ENCODE measurements at places on chromosomes 16 and 17.

DNA sequence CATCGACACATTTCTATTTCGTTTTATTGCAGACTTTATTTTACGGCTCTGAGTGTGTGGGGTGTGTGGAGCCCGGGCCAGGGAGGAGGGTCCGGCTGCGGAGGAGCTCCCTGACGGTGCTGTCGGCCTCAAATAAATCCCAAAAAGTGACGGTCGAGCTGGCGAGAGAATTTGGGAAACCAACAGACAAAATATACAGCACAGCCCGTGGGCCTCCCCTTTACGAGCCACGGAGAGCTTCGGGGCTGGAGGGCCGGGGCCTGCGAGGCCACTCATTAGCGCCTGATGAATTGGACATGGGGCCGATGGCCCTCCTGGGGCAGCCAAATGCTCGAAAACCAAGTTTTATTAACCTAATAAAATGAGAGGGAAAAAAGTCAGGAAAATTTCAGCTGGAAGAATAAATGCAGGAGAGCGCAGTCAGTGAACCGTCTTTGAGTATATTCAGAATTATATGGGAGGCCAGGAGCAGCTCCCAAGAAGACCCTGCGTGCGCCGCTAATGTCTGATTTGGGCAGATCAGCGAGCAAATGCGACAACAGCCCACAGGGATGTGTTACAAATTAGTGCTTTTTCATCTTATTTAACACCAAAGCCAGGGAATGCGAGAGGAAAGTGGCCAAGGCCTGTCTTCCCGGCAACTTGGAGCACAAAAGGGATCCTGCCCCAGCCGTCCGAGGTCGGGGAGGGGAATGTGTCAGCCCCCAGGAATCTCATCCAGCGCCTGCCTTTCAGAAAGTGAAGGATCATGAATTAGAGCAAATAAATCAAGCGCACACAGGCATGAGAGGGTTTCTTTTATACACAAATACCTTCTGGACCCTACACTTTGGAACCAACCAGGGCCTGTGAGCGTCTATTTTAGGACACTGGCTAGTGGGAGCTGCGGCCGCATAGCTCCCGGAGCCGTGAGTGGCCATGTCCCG is 249.1 kb downstream of the C16orf95 start:
- no peak for DNase-seq

DNA sequence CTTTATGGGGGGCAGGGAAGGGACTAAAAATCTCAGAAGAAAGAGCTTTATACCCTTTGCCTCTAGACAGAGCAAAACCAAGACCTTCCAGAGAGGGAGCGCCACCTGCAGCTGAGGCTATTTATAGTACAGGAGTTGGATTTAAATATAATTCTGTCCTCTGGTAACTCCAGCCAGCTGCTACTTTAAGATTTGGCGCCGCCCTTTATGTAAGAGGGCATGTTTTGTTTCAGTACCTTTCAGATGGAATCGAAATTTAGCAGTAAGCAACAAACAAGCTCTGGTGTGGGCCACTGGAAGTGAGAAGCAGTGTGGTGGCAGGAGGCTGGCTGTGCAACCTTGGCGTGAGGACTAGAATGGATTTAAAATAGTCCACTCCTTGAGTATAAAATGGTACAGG is 5.2 kb upstream of the GUCY2D start:
- DNase-seq = no peak

DNA sequence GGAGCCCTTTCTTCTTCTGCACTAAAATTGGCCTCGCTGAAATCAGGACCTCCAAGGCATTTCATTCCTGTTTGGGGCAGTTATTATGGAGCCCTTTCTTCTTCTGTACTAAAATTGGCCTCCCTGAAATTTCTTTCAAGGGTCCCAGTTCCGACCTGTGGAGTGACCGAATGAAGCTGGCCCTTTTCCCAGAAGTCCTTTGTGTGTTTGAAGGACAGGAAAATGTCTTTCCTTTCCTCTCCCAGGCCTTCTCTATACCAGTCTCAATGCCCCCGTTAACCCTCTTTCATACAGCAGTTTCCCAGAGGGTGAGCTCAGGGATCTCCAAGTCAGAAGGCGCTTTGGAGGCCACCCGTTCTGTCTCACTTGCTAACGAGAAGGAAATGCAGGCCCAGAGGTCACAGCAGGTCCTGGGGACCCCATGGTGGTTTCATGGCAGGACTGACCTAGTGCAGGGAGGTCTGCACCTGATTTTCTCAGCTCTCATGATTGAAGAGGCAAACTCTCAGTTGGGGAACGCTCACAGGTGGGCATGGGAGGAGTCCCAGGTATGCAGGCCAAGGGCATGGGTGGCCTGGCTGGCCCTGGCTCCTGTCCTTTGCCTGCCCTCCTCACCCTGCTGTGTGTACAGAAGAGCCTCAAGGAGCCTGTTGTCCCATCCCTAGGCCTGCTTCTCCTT is 37.1 kb upstream of the DOC2B start:
- no peak for DNase-seq

DNA sequence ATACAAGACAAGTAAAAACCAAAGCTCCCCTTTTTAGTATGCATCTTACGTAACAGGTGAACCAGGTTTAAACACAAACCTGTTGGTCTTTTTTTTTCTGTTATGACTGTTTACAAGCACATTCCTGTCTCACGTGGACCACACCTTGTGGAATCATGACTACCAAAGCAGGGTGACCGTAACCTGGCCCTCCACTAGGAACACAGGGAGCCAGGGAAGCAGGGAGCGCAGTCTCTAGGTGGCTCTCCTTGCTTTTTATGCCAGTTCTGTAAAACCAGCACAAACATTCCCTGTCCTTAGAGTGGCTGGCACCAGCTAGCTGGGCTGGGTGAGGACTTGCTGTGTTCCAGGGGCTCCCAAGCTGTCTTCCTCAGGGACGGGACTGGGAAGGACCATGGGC is 44.1 kb downstream of the DDX19A start:
- DNase-seq = no peak

- DNase-seq = peak; percentile 18
Measured at GRCh38 chr16:21608639-21609328, 9.4 kb downstream of the METTL9 start.

DNA sequence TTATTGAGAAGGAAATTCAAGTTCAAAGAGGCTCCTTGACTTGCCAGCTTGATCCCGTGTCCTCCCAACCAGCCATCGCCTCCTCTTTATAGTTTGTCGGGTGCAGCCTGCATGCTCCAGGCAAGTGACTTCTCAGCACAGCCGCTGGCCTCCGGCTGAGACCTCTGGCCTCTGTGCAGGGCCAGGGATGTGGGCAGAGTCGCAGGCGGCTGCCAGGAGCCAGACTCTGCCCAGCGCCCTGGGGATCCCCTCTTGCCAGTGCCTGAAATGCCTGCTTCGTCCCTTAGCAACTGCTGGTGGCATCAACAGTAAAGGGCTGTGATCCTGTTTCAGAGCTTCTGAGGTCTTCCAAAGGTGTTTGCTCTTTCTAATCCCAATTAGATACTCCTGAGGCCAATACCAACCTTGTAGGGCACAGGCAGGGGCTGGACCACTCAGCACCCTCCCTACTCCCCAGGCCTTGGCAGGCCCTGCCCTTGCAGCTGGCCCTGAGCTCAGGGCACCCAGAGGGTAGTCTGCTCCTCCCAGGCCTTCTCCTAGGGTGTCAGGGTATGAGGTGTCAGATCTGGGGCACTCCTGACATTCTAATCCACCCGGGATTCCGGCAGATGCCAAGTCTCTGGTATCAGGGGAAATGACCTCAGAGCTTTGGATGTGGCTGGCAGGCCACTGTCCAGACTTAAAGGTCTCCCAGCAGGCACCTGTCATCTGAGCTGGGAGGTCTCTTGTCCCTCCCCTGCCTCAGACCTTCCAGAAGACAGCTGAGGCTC is 68.0 kb upstream of the SIAH1 start:
- DNase-seq = no peak

- DNase-seq = no peak
Measured at GRCh38 chr16:68651136-68651535, 6.0 kb downstream of the CDH3 start.

DNA sequence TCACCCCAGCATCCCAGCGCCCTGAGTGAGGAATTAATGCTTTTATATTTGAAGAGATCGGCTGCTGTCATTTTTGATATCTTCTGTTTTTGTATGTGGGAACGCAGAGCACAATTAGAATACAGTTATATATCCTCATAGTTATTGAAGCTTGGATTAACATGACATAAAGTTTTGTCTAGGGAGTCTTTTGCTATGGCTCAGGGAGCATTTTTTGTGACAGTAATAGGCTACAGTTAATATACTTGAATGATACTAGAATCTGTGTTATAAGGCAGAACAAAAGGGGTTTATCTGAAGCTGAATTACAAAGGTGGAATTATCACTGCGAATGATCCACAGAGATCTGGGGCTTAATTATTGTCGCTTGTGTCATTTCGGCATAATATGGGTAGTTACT is 239.4 kb downstream of the MSI2 start:
- no peak for DNase-seq

GRCh38 chr16:72894293-72895151 is 153.4 kb downstream of the ZFHX3 start:
- DNase-seq = no peak

DNA sequence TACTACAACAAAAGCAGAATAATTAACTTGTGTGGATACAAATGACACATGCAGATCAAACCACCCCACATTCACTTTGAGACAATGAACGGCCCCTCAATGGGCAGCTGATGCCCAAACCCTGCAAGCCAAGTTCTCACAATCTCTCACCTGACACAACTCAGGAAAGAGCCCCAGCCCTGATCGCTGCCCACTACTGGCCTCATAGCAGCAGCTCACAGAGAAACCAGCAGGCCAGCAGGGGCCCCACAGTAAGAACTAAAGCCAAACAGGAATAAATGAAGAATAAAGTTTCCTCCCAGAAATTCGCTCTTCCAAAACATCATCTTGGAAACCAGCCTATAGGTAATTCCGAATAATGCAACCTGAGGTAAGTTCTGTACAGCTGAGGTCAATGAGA is 7.7 kb downstream of the AKTIP start:
- no peak for DNase-seq

DNA sequence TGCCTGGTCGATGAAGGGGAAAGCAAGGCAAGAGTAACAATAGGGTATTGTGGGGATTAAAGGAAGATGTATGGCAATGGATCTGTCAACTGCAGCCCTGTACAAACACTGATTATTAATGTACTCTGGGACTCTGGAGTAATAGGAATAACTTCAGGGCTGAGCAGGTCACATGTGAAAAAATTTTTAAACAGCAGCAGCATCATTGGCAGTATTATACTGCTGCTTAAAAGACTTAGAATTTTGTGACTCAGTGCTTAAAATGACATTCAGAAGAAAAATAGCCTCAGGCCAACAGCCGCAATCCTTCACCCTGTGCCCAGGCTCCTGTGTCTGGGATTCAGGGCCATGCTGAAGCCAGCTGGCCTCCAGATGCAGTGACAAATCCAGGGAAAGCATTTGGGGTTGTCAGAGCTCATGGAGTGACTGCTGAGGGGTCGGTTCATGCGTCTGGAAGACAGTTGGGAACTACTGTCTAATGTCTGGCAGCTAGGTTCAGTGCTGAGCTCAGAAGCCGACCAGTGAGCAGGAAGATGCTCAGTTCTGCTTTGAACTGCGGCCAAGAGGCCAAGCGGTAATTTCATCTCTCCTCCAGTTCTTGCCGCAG is 22.2 kb downstream of the TEX2 start:
- DNase-seq = no peak

DNA sequence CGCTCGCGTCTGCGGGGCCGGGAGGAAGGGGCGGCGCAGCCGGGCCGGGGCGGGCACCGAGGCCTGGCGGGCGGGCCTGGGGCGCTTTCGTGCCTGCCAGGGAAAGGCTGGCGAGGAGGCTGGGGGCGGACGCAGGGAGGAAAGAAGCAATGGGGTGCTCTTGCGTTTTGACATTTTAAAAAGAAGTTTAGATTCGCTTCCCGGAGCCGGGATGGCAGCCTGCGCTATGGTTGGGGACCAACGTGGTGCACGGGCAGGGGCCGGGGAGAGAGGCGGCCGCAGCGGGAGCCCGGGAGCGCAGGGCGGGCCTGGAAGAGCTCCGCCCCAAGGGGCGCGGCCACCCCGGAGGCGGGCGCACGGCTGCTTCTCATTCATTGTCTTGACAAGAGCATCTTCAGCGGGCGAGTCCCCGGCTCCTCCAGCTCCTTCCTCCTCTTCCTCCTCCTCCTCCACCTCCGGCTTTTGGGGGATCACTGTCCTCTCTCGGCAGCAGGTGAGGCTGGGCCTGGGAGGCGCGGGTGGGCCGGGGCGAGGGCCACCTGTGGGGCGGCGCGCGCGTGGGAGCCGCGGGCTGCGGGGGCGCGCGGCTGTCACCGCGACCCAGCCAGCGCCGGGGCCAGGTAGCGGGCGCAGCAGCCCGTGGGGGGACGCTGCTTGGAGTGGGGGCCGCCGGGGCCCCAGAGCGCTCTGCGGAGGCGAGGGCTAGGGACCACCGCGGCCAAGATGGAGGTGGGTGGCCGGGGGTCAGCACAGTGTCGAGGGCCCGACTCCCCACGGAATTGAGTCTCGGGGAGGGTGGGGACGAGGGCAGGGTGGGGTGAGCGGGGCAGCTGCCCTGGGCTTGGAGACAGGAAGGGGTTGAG is at the start of gene CORO1A:
TSS of gene CORO1A (plus strand) at position 370 of the 863 bp plus-strand sequence. CDS start 1,608 bp downstream, outside the sequence.
- peak; percentile 79 for DNase-seq

GRCh38 chr17:46876353-46876887 is 25.0 kb downstream of the WNT9B start:
- no peak for DNase-seq

DNA sequence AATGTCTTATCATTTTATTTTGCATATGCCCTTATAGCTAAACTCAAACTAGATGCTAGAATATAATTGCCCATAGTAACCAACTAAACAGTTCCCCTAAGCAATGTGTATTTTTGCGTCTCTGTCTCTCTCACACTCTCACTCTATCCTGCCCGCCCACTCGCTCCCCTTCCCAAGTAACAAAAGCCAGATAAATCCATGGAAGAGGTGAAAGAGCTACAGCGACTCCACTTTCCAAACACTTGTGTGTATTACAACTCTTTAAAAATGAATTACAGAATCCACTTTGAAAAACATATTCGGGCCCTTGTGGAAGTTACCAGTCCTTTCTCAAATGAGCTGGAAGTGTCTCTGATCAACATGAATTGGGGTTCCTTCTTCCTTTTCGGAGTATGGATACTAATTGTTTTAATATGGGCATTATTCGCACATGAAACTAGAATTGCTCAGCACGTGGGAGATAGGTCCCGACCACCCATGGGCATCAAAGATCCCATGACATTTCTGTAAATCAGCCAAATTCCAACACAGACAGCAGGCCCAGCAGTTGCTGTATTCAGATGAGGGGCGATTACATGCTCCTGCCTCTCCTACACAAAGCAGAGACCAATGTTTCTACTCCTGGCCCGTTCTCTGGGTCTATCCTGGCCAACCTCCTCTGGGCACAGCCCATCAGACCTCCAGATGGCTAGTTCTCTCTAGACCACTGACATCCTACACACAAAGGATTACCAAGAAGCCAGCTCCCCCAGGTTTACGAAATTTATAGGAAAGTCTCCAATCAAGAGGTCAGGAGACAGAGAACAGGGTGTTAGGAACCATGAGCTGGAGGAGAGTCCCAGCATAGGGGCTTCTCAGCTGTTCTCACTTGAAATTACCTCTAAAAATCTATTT is 121.5 kb downstream of the ZFHX3 start:
- DNase-seq = no peak

All from central memory CD4-positive, alpha-beta T cell (primary cell).